ENCODE measurements at places on chromosomes 5 and 9.

DNA sequence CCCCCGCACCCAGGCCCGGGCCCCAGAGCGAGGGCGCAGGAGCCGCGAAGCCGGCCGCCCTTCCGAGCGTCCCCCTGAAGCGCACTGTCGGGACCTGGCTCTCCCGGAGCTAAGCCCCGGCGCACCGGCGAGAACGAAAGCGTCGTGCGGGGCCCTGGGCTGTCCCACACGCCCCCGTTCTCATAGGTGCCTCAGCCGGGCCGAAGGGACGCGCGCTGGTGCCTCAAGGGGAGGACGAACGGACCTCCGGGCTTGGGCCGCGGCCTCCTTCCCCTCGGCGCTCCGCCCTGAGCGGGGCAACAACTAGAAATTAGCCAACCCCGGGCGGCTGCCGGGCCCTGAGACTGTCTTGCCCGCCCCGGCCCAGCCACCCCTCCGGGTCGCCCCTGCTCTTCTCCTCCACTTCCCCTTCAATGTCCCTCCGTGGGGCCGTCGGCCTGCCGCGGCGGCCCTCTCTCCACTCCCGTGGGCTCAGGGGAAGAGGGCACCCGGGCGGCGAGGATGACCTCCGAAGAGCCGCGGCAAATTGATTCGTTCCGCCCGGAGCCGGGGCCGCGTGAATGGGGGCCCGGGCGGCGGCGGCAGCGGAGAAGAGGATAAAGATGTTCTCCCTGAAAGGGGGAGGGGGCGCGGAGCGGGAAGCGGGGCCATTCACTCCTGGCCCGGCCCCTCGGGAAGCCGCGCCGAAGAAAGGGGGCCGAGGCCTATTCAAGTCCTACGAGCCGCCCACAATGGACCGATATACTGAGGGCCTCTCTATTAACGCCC is 3.5 kb upstream of the PRDM12 start:
- DNase-seq, result no peak
- peaks cover 63% of the 10 kb centered on the region for H3K4me1 ChIP-seq
- H3K4me3 ChIP-seq, result no peak overlapping the region

DNA sequence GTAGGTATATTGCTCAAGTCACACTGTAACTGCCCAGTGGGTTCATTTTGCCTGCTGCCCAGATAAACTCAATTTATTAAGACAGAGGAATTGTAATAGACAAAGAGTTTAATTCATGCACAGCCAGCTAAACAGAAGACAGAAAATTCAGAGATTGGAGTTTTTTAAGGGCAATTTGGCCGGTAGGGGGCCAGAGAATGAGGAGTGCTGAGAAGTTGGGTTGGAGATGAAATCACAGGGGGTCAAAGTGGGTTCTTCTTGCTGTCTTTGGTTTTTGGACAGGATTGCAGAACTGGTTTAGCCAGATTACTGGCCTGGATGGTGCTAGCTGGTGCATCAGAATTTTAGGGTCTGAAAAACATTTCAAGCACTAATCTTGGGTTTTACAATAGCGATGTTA is 20.7 kb upstream of the IL33 start:
- H3K36me3 ChIP-seq, result no peaks in the 10 kb centered on the region
- no peaks in the 10 kb centered on the region for H3K4me1 ChIP-seq
- no peak overlapping the region for H3K4me3 ChIP-seq
- H3K27ac ChIP-seq, result no peak overlapping the region

GRCh38 chr5:16411235-16411634 is 54.4 kb downstream of the ZNF622 start:
- no peak overlapping the region for H3K4me3 ChIP-seq
- no peak overlapping the region for H3K27ac ChIP-seq
- no peaks in the 10 kb centered on the region for H3K4me1 ChIP-seq
- no peak for DNase-seq

DNA sequence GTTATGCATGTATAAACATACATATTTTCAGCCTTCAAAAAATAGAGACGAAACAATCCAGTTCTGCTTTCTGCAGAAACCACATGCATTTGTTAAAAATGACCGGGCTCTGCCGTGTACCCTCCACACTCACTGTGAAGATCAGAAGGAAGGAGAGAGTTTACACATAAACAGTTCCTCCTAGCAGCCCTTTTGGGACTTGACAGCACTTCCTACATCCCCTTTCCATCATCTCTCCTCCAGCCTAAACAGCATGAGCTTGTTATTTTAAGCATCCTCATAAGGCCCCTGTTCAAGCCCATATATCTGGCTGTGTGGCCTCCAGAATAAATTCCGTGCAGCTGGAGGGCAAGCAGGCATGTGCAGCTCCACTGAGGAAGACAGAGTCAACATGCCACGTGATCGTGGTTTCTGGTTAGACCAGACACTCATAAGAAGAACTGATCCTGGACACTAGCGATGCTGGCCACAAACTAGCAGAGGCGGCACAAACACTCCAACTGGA is 42.2 kb downstream of the NIPAL4 start:
- H3K27me3 ChIP-seq, result no peaks in the 10 kb centered on the region
- H3K36me3 ChIP-seq, result peaks cover 16% of the 10 kb centered on the region
- H3K4me3 ChIP-seq, result no peak overlapping the region
- H3K4me1 ChIP-seq, result peaks cover 5% of the 10 kb centered on the region
- no peak for DNase-seq
- no peak overlapping the region for H3K27ac ChIP-seq

- H3K36me3 ChIP-seq, result no peaks in the 10 kb centered on the region
- no peak for DNase-seq
- no peak overlapping the region for H3K27ac ChIP-seq
- H3K4me3 ChIP-seq, result no peak overlapping the region
- H3K27me3 ChIP-seq, result no peaks in the 10 kb centered on the region
- H3K4me1 ChIP-seq, result no peaks in the 10 kb centered on the region
Observed at GRCh38 chr9:74562611-74563010, 65.5 kb downstream of the RORB start.

- no peak for DNase-seq
- no peak overlapping the region for H3K4me3 ChIP-seq
- no peaks in the 10 kb centered on the region for H3K36me3 ChIP-seq
- no peak overlapping the region for H3K27ac ChIP-seq
Observed at GRCh38 chr5:13955896-13956295, 11.4 kb upstream of the DNAH5 start.

DNA sequence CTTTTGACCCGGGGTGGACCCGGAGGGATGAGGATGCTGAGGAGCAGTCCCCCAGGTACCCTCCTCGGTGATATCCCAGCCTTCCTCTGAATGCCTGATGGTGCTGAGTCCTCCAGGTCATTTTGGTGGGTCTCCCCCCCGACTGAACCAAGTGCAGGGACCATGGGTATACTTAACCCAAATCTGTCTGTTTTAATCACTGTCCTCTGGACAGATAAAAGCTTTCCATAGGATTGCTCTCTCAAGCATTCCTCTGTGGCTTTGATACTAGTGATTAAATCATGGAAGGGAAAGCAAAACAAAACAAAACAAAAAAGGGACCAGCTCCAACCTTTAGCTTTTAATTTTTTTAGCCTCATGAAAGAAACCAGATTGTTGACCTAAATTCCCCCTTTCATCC is 26.0 kb downstream of the PAPPA start:
- no peaks in the 10 kb centered on the region for H3K36me3 ChIP-seq
- H3K4me3 ChIP-seq, result no peak overlapping the region
- H3K27ac ChIP-seq, result no peak overlapping the region
- no peak for DNase-seq

- H3K36me3 ChIP-seq, result peaks cover 91% of the 10 kb centered on the region
- DNase-seq, result no peak
- no peaks in the 10 kb centered on the region for H3K4me1 ChIP-seq
- no peak overlapping the region for H3K4me3 ChIP-seq
- no peaks in the 10 kb centered on the region for H3K27me3 ChIP-seq
Observed at GRCh38 chr5:150542933-150543445, 35.1 kb downstream of the NDST1 start.

- no peak overlapping the region for H3K27ac ChIP-seq
- no peaks in the 10 kb centered on the region for H3K27me3 ChIP-seq
- no peak for DNase-seq
- no peak overlapping the region for H3K4me3 ChIP-seq
Observed at GRCh38 chr5:154178661-154179060, 11.9 kb upstream of the GALNT10 start.

- H3K36me3 ChIP-seq, result no peaks in the 10 kb centered on the region
- no peak overlapping the region for H3K27ac ChIP-seq
- H3K27me3 ChIP-seq, result no peaks in the 10 kb centered on the region
- peak; percentile 36 for DNase-seq
Observed at GRCh38 chr9:1400983-1401382, 350.8 kb downstream of the DMRT2 start.

DNA sequence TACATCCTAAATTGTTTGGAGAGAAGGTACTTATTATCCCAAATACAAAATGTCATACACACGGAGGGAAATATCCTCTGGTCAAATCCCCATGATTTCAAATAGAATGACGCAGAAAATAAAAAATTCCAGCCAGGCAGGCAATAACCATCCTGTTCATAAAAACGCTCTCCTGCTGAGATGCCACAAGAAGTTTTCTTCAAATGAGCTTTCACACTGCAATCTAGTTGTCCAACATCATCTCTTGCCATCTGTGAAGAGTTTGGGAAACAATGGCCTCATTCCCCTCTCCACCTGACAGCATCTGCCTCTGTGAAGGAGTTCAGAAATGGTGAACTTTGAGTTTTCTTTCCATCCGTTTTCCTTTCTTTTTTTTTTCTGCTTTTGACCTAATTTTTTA is 83.3 kb upstream of the SLC30A5 start:
- no peak overlapping the region for H3K4me3 ChIP-seq
- no peaks in the 10 kb centered on the region for H3K36me3 ChIP-seq
- DNase-seq, result no peak
- H3K4me1 ChIP-seq, result no peaks in the 10 kb centered on the region
- no peaks in the 10 kb centered on the region for H3K27me3 ChIP-seq

DNA sequence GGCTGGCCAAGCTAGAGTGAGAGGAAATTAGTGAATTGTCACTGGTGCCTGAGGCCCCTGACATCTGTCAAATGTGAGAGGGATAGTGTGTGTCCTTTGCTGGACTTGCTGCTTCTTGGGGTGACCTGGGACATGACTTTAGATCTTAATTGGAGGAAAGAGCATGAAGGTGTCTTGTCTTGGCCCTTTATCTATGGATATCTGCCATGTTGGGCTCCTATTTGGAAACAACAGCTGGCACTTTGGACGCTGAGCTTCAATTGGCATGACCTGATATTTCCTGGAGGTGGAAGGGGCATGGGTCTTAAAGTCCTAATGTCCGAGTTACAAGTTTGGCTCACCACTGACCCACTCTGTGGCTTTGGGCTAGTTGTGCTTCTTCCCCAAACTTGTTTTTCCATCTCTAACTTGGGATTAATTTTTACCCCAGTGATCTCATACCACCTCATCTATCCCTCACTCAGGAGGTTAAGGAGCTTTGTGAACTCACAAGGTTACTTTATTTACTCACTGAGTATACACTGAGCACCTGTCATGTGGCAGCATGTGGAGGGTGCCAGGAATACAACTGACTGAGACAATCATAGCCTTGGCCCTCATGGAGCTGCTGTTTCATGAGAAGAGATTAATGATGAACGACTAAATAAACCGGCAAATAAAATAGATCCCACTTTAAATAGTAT is 30.1 kb upstream of the CXCL14 start:
- H3K27ac ChIP-seq, result no peak overlapping the region
- peaks cover 2% of the 10 kb centered on the region for H3K27me3 ChIP-seq
- H3K36me3 ChIP-seq, result no peaks in the 10 kb centered on the region
- H3K4me1 ChIP-seq, result no peaks in the 10 kb centered on the region

- H3K36me3 ChIP-seq, result peaks cover 61% of the 10 kb centered on the region
- peaks cover 58% of the 10 kb centered on the region for H3K4me1 ChIP-seq
- peak overlapping the region; percentile 69 for H3K27ac ChIP-seq
- H3K27me3 ChIP-seq, result no peaks in the 10 kb centered on the region
- H3K4me3 ChIP-seq, result no peak overlapping the region
Observed at GRCh38 chr9:34993502-34994259, 4.1 kb downstream of the DNAJB5 start.

GRCh38 chr9:132935026-132935425 is 9.4 kb downstream of the TSC1 start:
- H3K27ac ChIP-seq, result no peak overlapping the region
- H3K36me3 ChIP-seq, result peaks cover 7% of the 10 kb centered on the region
- DNase-seq, result peak; percentile 4
- H3K27me3 ChIP-seq, result no peaks in the 10 kb centered on the region

Measured in spinal cord (tissue), 10 donors.